ENCODE measurements at places on chromosomes 3 and 15.
A peak's percentile ranks its signal among the peaks of the same experiment; 100 is the strongest.

- peak; percentile 4 for DNase-seq
Observed at GRCh38 chr3:58722561-58722960, 56.0 kb upstream of the FAM3D start.

DNA sequence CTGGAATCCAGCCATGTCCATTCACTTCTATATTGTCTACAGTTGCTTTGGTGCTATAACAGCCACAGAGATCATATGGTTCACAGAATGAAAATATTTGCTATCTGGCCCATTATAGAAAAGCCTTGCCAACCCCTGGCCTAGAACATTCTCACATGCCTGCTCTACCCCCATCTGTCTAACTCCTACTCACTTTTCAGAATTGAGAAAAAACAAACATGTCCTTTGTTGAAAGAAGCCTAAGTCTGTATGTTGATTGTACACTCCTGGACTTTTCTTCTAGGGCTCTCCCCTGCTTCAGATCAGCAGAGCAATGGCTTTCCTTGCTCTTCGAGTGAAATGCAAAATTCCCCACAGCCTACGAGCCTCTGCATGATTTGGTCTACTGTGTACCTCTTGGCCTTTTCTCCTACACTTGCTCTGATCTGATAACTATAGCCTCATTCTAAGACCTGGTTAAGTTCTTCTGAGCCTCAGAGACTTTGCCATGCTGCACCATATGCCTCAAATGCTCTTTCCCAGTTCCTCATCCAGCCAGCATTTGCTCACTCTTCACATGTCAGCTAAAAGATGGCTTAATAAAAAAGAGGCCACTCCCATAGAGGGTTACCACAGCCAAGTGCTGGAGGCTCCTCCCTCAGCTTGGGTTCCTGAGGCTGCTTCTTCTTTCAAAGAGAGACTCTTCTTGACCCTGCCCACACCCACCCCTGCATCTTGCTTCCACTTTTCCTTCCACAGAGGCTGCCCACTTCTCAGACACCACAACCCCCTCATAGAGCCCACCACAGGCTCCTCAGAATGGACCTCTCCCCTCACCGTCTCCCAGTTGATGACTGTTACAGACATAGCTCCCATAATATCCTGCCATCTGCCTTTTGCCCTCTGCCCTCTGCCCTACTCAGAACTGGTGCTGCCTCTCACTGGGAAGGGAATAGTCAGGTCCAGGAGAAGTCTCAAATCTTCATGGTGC is 22.9 kb upstream of the DCLK3 start:
- DNase-seq, result no peak

DNA sequence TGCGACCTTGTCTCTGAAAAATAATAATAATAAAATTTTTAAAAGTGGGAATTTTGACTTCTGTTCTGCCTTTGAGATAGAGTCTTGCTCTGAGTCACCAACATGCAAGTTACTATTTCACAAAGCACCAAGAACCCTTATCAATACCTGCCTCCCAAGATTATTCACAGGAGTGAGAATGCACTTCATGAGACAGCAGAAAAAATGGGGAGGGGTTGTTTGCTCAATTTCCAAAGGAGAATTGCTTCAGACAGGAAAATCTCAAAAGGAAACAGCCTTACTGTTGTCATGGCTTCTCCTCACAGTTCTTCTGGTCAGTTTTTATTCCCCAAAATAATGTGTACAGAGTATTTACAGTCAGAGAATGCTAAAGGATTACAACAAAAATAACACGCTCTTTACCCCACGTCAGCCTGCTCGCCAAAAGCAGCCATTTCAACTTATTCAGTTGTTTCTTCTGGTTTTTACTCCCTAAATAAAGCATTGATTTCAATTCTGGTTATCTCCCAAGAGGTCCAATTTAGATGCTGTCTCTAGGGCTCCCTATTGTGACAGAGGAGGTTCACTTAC is 89.0 kb downstream of the PPCDC start:
- no peak for DNase-seq

- DNase-seq, result peak; percentile 12
Observed at GRCh38 chr3:97712919-97713318, 51.6 kb upstream of the ARL6 start.

GRCh38 chr15:28019594-28020309 is 79.4 kb downstream of the OCA2 start:
- no peak for DNase-seq

DNA sequence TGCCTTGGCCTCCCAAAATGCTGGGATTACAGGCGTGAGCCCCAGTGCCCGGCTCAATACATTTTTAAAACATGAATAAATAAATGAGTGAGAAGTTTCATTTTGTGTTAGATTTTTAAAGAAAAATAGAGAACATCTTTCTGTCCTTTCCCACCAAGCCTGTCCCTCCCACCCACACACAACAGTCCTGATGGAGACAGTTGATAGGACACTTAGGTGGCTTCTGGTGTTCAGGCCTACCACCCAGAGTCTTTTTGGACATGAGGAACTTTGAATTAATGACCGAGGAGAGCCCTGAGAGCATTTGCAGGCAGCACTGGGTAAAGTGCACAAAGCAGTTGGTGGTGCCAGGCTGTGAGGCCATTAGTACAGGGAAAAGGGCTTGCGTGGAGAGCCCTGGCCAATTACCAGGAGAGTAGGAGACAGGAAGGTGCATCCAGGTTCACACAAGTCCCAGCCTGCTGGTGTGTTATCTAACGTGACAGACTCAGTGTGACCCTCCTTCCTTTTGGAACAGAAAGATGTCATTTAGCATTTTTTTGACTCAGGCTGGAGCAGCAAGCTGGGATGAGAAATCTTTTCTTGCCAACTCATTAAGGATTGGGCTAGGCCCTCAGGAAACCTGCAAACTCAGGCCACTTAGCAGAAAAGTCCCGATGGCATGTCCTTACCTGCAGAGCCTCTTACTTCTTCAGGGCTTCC is 103.6 kb downstream of the PDCD6IP start:
- no peak for DNase-seq

GRCh38 chr3:179504371-179504770 is 53.1 kb upstream of the GNB4 start:
- no peak for DNase-seq

GRCh38 chr3:9135930-9136525 is 113.4 kb downstream of the SRGAP3 start:
- no peak for DNase-seq

DNA sequence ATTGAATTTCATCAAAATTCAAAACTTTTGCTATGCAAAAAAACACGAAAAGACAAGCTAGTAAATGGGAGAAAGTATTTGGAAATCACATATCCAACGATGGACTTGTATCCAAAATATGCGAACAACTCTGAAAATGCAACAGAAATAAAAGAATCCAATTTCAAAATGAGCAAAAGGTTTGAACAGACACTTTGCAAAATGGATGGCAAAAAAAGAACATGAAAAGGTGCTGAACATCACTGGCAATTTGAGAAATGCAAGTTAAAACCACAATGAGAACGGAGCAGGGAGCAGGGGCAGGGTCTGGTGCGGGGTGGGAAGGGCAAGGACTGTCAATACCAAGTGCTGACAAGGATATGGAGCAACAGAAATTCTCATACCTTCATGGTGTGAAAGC is 23.1 kb upstream of the FOXP1 start:
- DNase-seq, result no peak

GRCh38 chr3:71156062-71156665 is 427.4 kb downstream of the FOXP1 start:
- DNase-seq, result no peak

GRCh38 chr3:5006755-5007202 is 27.5 kb downstream of the BHLHE40 start:
- no peak for DNase-seq

GRCh38 chr15:39788800-39789565 is 6.3 kb upstream of the FSIP1 start:
- DNase-seq, result no peak

- DNase-seq, result no peak
Observed at GRCh38 chr15:29792426-29793159, 29.7 kb downstream of the TJP1 start.

DNA sequence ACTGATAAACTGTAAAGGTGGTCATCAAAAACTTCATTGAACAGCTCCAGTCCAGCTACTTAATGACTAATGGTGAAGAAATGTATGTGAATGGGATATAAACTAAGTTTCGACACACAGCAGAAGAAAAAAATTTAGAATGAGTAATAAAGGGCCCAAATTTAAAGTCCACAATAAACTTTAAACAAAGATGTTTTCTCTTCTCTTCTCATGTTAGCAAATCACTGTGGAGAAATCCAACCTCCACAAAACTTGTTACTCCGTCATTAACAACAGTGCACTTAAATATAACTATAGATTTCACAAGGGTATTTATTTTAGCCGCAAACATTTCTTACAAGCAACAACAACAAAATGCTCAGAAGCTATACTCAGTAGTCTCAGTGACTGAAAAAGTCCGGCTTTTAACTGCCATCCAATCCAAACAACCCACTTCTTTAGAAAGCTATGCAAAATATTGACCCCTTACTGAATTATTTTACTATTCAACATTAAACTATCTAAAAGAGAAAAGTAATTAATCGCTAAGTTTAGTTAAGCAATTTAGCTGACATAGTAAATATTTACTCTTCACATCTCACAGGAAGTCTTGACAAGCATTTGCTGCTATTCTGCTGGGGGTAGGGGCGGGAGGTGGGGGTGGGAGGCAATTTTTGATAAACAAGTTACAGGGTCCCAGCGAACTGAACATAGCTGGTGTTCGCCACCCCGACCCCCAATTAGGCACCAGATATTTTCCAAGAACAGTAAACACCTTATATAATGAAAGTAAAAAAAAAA is 2.4 kb downstream of the IGF2BP2 start:
- no peak for DNase-seq

- DNase-seq, result no peak
Observed at GRCh38 chr3:8210882-8211341, 290.7 kb upstream of the LMCD1 start.

DNA sequence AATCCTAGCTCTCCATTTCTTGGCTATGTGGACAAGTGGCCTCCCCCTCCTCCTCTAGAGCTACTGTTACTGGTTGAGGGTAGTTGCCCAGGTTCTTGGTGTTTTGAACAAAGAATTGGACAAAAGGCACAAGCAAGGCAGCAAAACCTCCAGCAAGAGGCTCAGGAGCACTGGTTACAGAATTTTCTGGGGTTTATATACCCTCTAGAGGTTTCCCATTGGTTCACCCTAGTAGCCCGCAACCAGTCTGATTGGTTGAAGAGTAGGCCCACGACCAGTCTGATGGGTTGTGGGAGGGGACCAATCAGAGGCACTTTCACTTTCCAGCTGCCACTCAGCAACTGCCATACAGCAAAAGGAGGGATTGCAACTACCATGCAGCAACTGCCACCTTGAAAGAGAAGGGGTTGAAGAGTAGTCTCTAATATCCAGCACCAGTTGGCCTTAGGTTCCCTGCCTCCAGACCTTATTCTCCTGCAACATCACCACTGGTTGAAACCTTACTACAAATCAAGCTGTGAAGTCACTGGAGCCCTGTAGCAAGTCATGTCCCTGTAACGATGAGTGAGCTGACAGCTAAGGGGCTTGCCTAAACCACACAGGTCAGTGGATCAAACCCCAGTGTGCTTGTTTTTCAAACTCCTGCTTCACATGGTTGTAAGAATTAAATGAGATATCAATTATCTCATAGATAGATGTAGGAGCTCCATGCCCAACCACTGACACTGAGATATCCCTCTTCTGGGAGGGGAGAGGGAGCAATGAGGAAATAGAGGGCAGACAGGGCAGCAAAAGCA is 2.9 kb upstream of the C15orf39 start:
- peak; percentile 69 for DNase-seq

DNA sequence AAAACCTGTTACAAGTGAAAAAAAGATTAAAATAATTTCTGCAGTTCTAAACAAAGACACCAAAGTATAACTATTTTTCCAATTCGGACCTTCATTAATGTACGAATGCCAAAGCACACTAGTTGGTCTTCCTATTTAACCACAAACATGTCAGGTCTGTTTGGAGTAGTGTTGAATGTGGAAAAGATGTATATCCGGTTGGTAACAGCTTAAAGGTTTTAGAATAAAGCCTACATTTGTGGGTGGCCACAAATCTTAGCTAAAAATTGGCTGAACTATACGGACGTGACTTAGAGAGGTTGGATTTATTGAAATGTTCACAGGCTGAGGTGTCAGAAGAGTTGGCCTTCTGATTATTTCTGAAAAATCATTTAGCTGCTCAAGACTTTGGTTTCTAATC is 78.4 kb downstream of the FSIP1 start:
- no peak for DNase-seq

DNA sequence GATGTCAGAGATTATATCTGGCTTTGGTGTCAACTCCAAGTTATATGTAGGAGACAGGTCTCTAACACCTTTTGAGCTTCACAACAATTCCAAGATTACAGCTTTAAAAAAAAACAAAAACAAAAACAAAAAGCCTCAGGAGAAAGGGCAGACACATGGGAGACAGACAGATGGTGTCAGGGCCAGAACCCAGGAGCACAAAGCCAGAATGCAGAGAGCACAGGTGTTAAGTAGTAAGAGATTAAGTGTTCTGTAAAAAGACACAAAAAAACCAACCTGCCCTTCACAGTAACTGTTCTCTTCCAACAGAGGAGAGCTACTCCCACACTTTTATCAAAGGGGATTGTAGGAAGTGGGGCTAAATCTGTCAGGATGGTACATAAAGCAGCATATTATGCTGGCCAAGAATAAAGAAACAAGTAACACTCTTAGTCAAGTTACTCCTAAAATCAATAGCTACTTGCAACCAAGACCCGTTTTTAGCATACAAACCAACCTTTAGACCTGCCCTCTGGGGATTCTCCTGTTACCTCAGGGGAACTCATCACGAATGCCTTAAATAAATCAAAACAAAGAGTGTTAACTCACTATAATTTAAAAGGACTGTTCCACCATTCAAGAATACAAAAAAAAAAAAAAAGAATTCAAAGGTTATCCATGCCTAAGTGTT is 5.9 kb downstream of the CPEB1 start:
- no peak for DNase-seq

- peak; percentile 87 for DNase-seq
Observed at GRCh38 chr3:160569894-160570652, 4.7 kb upstream of the KPNA4 start.

DNA sequence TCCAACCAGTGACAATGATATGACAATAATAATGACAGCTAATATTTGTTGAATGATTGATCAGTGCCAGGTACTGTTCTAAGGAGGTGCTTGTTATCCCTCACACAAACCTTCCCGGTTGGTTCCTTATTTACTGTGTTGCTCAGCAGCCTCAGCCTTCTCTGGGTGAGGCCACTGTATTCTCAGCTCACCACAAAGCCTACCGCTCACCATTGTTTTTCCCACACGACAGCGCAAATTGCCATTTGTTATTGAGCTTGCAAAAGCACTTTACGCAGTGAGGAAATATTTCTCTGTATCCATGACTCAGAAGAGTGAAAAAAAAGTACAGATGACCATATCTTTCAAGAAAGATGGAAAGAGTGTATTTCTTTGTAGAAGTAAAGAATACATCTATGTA is 49.5 kb upstream of the PDZRN3 start:
- DNase-seq, result no peak

GRCh38 chr15:31387092-31387478 is 60.5 kb downstream of the KLF13 start:
- DNase-seq, result no peak

Data from NCI-H2029 (cell line).